LHCN-M2 (cell line): ENCODE measurements at places on chromosomes 2 and 18.

DNA sequence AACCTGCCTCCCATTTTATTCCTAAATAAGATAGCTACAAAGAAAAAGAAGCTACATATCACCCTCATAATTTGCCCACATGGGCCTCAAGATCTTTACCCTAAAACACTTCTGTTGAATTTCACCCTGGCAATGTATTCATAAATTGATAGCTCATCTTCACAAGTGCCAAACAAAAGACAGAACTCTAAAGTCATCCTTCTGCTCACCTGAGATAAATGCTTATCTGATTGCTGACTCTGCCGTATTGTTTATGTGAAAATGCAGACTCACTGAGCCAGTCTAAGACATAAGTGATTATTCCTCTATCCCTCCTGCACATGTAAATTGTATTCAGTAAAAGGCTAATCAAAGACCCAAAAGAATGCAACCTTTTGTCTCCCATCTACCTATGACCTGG, 2.0 kb downstream of the RDH14 start:
- no peak for DNase-seq

DNA sequence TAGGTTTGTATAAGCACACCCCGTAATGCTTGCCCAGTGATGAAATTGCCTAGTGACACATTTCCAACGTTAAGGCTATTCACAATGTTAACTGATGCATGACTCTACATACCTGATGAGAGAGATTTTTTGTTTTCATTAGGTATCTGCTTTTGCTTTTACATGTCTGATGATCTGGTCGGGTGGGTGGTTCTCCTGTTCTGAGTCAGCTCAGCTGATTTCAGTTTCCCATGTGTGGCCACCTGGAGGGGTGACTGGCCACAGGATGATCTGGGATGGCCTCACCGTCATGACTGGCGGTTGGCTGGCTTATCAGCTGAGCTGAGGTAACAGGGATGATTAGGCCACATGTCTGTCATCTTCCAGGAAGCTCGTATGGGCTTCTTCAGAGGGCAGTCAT, 33.8 kb upstream of the ACYP2 start:
- no peak for DNase-seq

DNA sequence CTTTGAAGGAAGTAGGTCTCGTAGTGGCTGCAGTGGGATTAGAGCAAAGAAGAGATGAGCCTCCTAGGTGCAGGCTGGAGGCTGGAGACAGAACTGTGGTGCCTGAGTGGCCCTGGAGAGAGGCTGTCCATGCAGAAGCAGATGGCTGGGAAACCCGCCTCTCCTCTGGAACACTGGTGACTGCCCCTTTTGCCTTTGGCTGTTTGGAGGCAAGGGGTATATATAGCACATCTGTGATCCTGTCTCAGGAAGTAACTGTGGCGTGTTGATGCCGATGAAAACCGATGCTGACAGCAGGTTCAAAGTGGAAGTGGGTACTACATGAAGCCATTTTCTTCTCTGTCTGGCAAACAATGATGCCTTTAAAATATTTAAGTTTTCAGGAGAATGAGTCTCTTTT, 43.5 kb downstream of the SLC9A2 start:
- DNase-seq, result no peak

- no peak for DNase-seq
Observed at GRCh38 chr2:168120730-168121129, 126.7 kb downstream of the STK39 start.

GRCh38 chr2:135494503-135494902, 36.5 kb downstream of the ZRANB3 start:
- DNase-seq, result peak; percentile 39

GRCh38 chr2:99490623-99491461, 1.0 kb upstream of the REV1 start:
- DNase-seq, result no peak

DNA sequence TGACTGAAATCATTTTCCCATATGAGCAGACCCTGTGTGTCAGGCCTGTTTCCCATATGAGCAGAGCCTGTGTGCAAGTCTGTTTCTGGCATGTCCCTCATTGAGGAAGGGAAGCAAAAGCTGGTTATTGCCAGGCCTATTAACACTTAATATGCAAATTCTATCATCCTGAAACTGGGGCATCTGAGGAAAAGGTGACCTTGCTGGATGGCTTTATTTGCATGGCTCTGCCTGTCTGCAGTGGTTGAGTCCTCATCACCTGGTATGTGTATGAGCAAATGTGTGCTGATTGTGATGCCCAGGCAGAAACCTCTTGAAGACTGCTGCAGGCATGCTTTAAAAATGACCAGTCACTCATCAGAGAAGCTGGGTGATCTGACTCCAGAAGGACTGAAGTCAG, 31.2 kb downstream of the EIF4E2 start:
- DNase-seq, result no peak

DNA sequence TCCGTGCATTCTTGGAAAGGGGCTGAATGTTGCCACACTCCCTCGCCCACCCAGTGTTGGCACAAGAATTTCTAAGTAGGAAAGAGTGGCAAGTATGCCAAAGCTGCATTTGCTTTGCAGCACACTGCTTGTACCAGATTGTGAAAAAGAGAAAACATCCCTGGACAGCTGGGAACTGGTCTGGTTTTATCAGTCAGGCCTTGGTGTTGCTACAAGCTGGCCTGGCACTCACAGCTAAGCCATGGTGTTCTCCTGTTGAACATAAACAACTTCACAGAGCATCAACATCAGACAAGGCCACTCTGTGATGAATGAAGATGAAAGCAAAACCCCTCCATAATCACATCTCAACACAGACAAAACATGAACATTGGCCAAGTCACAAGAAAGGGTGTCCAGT, 4.2 kb upstream of the TRABD2A start:
- DNase-seq, result no peak

DNA sequence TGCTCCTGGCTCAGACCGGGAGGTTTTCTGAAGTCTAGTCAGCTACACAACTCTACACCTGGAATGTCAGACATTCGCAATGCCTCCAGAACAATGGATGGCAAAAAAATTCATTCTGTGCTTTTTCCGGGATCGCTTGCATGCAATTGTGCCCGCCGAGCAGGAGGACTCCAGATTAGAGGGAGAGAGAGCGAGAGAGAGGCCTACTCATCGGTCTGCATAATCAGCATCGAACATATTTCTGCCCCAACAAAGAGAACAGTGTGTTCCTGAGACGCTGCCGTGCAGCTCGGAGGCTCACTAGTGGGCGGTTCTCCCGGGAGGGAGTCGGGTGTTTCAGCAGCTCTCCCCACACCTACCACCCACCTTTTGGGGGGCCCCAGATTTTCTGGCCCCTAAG, 117.1 kb downstream of the KLHL29 start:
- DNase-seq, result no peak

DNA sequence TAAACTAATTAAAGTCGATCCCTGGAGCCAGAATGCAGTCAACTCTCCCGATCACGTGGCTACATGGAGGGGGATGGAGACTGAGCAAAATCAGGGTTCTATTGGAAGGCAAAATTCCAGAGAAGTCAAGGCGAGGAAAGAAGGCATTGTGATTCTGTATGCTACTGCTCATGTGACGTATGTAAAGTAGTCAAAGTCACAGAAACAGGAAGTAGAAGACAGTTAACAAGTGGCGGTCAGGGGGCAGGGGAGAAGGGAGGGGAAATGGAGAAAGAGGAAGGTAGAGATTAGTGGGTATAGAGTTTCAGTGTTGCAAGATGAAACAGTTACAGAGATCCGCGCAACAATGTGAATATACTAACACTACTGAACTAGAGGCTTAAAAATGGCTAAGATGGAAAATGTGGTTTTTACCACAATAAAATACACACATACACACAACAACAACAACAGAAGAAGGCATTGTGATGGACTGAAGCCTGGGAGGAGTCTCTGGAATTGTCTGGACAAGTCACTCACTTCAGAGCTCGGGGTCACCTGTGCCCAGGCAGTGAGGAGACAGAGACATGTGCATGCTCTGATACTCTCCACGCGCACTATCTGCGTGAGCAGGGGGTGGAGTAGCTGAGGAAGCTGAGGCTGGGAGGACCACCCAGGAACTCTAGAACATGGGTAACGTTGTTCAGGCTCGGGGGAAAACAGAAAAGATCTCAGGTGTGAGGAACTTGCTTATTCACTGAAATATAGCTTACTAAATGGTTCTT, 89.9 kb upstream of the CDCA7 start:
- DNase-seq, result no peak

DNA sequence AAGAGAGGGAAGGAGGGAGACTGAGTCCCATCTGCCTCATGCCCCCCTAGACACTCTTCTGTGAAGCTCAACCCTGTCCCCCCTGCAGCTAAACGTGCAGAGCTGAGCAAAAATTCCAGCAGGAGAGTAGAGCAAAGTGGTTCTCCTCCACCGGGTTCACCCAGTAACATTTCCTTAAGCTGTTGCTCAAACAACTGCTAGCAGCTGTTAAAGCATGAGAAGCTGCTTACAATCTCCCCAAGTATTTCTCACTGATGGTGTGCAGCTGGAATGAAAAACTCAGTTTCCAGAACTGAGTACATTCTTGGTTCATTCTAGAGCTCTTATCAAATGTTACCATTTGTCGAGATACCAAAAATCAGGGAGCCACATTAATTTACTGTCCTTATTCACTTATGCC, 92.3 kb downstream of the STK39 start:
- peak; percentile 46 for DNase-seq

DNA sequence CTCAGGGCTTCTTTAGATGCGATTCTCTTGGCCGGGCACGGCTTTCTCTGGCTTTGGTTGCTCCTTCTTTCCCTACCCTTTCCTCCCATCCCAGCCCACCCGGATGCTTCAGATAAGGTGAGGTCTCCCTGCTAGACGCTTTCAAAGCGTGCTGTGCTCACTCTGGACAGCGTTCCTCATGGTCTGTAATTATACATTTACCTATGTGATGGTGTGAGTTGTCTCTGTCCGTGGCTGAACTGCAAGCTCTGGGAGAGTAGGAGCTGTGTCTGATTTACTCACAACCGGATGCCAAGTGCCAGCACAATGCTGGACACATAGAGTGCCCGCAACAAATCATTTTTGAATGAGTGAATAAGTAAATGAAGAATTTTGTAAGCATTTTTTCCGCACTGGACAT, 26.8 kb upstream of the PNPT1 start:
- no peak for DNase-seq

GRCh38 chr2:64737547-64737946, 83.8 kb upstream of the SERTAD2 start:
- no peak for DNase-seq

DNA sequence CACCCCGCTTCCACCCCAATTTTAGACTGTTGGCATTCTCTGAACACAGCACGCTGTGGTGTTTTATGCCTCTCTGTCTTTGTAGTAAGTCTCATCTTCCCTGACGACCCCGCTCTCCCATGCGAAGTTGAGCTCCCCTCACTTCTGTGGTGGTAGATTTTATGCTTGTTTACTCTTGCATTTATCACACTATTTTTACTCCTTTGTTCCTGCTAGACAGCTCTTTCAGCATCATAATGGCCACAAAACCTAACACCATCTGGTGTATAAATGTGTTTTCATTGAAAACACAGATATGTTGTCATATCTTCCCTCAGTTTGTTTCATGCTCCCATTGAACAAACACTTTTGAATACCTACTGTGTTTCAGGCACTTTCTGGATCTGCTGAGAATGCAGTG, 57.1 kb downstream of the PKP4 start:
- no peak for DNase-seq

DNA sequence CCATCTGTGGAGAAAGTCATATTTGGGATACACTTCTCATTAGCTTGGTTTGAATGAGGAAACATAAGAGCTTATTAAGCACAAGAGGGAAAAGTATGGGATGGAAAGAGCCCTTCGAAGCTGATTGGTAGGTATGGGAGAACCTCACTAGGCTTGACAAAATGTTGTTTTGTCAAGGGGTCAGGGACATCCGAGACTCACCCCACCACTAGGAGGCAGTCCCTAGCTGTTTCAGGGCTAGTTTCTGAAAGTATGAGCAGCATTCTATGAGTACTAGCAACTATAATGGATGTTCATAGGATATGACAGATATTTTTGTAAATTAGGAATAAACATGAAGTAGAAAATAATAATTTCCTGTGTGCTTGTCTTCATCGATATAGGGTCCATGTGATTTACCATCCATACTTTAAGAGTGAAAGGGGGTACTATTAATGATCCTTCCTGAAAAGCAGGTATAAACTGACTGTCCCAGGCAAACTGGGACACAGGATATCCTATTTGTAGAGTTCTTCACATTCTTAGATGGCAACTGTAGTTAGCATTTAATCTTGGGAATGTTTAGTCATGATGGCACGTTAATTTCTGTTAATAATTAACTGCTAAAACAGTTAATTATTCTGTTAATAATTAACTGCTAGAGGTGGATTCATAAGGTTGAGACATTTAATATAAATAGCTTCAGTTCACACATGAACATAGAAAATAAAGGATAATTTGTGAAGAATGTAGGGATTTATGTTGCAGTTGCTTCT, 28.4 kb downstream of the OTX1 start:
- peak; percentile 13 for DNase-seq

DNA sequence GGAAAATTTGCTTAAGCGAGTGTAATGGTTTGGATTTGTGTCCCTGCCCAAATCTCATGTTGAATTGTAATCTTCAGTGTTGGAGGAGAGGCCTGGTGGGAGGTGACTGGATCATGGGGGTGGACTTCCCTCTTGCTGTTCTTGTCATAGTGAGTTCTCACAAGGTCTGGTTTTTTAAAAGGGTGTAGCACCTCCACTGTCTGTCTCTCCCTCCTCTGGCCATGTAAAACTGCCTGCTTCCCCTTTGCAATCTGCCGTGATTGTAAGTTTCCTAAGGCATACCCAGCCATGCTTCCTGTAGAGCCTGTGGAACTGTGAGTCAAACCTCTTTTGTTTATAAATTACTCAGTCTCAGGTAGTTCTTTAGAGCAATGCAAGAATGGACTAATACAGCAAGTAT, 6.6 kb downstream of the YIPF4 start:
- DNase-seq, result no peak

GRCh38 chr2:7048762-7049294, 131.6 kb downstream of the RNF144A start:
- no peak for DNase-seq

DNA sequence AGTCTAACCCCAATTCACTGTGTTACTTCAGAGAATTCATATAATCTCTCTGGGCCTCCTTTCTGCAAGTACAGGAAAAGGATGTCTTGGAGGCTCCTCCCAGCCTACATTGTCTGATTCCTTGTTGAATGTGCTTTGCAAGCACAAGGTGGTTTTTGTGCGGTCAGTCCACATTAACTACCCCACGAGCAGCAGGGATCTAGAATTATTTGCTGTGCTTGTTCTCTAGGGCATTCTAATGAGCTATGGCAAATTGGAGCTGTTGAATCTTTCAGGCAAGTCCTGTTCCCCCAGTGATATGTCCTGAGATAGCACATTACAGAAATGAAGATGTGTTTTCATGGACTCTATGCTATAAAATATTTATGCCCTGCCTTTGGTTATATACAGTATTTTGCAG, 349.4 kb downstream of the SLC4A3 start:
- no peak for DNase-seq

GRCh38 chr2:176536439-176537133, 267.3 kb downstream of the MTX2 start:
- no peak for DNase-seq

GRCh38 chr18:27311114-27311513, 126.0 kb upstream of the CHST9 start:
- DNase-seq, result no peak

- DNase-seq, result peak; percentile 16
Observed at GRCh38 chr2:209549589-209549988, 125.7 kb downstream of the MAP2 start.
